ENCODE measurements at places on chromosomes 2 and 18. TPM values are rescaled to one million over a fixed set of nuclear protein-coding genes. Genes with fewer than 3 reads are reported as not detected.

The EFR3B gene
- total RNA-seq: 12.3 TPM

The NEUROD1 gene
- total RNA-seq: not detected

The SIGLEC15 gene
- not detected for total RNA-seq

The KRTCAP3 gene
- total RNA-seq: 0.39 TPM

The ATP6V1C2 gene
- 0.28 TPM for total RNA-seq

The BOLL gene
- total RNA-seq: not detected

The REG3G gene
- not detected for total RNA-seq

The SERPINB3 gene
- 0.10 TPM for total RNA-seq

The CMPK2 gene
- 1.3 TPM for total RNA-seq

The CLEC4F gene
- not detected for total RNA-seq

The SUPT7L gene
- 33.4 TPM for total RNA-seq

The HTR2B gene
- total RNA-seq: 0.06 TPM

The OTOF gene
- 0.11 TPM for total RNA-seq

The CYP26B1 gene
- total RNA-seq: 12.8 TPM

The NEURL3 gene
- 0.87 TPM for total RNA-seq

The CHRND gene
- not detected for total RNA-seq

The SPP2 gene
- total RNA-seq: not detected

The ATP8B1 gene
- 6.2 TPM for total RNA-seq

The RASGRP3 gene
- 0.61 TPM for total RNA-seq

The L3MBTL4 gene
- not detected for total RNA-seq

The CTNNA2 gene
- total RNA-seq: 0.14 TPM

The UGT1A5 gene
- not detected for total RNA-seq

The PLCL1 gene
- not detected for total RNA-seq

The TNS1 gene
- total RNA-seq: 18.5 TPM

The CARF gene
- total RNA-seq: 1.1 TPM

The ALK gene
- total RNA-seq: not detected

The TEKT4 gene
- total RNA-seq: not detected

The RAPH1 gene
- 6.8 TPM for total RNA-seq

The AGAP1 gene
- 20.4 TPM for total RNA-seq

The ACP1 gene
- total RNA-seq: 209 TPM

The MC5R gene
- total RNA-seq: not detected

The STPG4 gene
- not detected for total RNA-seq

The CCDC74B gene
- total RNA-seq: 6.1 TPM

The MC2R gene
- not detected for total RNA-seq

The ITGB6 gene
- 0.72 TPM for total RNA-seq

The GALR1 gene
- total RNA-seq: not detected

The ALPP gene
- total RNA-seq: 5.3 TPM

The GAL3ST2 gene
- total RNA-seq: 0.13 TPM

The DNAH6 gene
- total RNA-seq: 0.05 TPM

The UGT1A7 gene
- 5.1 TPM for total RNA-seq

The SP5 gene
- not detected for total RNA-seq

All from A549 treated with GW870086 at 1 μM for 4 hours (cell line).